ENCODE measurements at places on chromosomes 6 and 20.
A peak's percentile ranks its signal among the peaks of the same experiment; 100 is the strongest.

DNA sequence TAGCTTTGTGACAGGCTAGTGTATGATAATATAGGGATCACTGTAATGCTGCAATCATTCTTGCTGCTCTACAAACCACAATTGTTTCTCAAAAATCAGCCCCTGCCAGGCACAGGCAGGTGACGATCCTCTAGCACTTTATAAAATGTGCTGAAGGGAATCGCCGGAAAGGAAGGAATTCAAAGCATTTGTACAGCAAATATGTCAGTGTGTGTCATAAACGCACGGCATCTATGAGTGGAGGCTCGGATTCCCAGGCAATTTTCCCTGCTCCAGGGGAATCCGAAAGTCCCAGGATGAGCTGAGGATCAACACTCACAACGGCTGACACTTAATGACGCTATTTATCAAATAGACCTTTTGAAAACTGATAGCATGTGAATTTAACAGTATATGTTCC, 1.4 kb downstream of the PHACTR1 start:
- DNase-seq = no peak

GRCh38 chr20:56765172-56766073, 136.3 kb downstream of the TFAP2C start:
- no peak for DNase-seq

GRCh38 chr6:119280668-119281067, 68.9 kb downstream of the MAN1A1 start:
- DNase-seq = no peak

DNA sequence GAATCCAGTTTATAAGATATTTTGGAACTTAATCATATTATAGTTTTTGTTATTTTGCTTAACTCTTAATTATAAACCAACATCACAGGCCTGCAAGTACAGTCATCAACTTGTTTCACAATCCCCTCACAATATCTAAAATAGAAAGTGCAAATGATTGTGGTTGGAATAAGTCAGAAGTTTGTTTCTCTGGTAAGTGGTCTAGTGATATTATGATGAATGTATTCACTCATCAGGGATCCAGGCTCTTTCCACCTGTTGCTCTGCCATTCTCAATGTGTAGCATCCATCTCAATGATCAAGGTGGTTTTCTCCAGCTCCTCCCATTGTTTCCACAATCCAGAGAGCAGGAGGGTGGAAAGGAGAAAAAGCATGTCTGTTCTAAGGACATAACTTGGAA, 54.2 kb downstream of the OPN5 start:
- no peak for DNase-seq

DNA sequence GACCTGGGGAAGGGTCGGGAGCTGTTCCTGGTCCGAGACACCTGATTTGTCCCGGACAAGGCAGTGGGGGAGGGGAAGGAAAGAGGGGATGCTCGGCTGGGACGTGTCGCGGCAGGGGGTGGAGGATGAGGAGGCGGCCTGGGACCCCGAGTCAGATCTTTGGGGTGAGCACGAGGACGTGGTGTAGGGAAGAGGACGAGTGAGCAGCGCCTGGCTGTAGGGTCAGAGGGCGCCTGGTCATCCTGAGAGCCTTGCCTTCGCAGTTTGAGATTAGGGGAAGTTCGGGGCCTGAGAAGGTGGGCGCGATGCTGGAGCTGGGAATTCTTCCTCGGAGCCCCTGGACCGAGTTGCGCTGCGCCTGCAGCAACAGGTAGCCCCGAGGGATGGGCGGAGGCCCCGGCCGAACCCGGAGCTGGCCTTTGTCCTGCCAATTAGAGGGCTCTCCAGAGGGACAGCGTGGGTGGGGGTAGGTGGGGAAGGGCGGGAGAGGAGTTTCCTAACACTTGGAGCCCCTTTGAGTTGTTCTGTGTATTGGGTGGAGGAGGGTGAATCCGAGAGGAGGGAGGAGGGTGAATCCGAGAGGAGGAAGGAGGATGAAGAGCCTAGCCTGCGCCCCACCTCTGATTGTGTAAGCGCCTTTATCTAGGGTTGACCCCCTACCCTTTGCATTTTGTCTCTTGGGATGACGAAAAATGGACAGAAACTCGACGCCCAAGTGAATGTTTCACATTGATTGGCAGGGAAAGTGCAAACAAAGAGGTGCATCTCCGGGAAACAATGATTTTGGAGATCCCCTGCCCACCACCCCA, 72.0 kb downstream of the SOX4 start:
- DNase-seq = no peak

DNA sequence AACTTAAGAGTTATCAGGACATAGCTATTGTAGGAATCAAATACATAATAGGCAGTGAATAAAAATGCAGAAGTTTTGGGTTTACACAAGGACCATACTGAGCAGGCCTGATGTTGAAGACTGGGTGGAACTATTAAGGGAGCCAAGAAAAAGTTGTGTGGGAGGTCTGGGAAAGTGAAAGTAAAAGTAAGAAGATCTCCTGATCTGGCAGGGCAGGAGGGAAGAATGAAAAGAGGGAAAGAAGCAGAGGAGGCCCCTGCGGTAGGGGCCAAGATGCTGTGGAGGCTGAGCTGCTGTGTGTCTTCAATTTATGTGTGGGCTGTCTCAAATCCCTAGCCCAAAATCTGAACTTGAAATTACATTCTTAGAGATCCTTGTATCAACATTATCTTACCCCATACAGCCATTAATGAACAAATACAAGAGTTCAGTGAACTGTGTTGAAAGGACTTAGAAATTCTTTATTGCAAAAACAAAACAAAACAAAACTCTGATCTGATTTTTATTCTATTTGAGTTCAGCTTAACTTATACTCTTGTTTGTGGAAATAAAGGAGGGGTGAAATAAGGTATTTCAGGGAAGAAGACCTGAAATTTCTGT, 1183.8 kb downstream of the HACE1 start:
- no peak for DNase-seq

GRCh38 chr6:161136655-161137054, 137.2 kb downstream of the AGPAT4 start:
- DNase-seq = no peak

DNA sequence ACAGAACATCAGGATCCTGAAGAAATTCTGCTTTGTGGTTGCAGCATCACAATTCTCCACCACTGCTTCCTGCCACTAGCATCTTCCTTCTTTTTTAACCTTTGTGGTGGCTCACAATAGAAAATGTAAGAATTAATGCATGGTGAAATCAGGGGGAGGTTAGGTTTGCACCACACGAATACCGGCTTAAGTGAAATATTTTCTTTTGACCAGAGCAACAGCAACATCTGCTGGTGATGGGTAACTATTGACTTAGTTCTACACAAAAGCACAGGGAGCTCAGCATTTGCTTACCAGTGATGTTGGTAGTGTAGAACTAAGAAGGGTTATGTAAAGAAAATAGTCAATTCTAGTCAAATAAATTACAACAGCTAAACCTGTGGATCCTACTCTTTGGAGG, 280.5 kb downstream of the SYNE1 start:
- DNase-seq = no peak

DNA sequence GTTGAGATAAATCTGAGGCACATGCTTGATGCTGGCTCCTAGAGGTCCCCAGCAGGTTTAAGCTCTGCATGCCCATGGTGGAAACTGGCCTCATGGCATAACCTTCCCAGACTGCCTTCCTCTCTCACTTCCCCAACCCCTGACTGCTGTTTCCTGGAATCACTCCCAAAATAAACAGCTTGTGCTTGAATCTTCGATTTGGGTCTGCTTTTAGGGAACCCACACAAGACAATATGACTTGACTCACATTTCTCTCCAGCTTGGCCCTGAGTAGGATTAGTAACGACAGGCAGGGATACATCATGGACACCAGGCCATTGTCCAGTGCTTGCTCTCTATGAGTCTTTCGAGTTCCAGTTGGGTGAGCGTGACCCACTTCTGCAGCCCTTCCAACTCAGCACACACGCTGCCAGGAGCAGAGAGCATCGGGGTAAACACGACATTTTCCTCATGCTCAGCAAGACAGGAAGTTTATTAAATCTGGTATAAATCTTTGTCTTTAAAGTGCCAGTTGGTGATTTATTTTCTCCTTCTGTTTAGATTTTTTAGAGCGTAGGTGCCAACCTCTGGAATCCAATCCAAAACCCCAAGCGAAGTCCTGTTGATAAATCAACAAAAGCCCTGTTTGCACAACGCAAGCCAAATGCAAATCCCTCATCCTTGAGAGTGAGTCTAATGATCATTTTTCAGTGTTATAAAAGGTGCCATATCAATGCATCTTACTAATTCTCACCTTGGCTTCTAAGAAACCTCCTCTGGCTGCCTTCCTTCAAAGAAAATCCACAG, 135.0 kb downstream of the FOXA2 start:
- no peak for DNase-seq

GRCh38 chr6:170441316-170441715, 111.8 kb downstream of the PSMB1 start:
- no peak for DNase-seq

- no peak for DNase-seq
These were observed 53.7 kb downstream of the RPS12 start for GRCh38 chr6:132868057-132868456.

GRCh38 chr6:113654396-113654795, 202.7 kb upstream of the MARCKS start:
- no peak for DNase-seq

GRCh38 chr6:34536251-34536958, 19.7 kb downstream of the SPDEF start:
- no peak for DNase-seq

DNA sequence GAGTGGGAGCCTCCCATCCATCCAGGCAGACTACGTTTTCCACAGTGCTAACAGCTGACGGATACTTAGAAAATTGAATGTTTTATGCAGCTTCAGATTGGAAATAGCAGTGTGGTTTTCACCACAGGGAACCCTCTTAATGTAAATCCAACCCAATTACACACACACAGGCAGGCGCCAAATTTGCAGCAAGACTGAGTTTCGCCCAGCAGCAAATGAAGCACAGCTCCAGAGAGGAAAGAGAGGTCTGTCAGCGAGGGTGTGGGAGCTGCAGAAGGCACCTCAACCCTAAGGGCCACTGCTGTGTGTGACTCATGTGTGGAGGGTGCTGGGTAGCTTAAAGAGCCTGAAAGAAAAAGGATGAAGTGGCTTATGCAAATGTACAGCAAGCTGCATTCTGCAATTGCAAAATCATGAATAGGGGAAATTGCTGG, 365.7 kb downstream of the MAFB start:
- no peak for DNase-seq

- DNase-seq = peak; percentile 9
These were observed 38.4 kb upstream of the ARHGAP18 start for GRCh38 chr6:129748212-129748900.

DNA sequence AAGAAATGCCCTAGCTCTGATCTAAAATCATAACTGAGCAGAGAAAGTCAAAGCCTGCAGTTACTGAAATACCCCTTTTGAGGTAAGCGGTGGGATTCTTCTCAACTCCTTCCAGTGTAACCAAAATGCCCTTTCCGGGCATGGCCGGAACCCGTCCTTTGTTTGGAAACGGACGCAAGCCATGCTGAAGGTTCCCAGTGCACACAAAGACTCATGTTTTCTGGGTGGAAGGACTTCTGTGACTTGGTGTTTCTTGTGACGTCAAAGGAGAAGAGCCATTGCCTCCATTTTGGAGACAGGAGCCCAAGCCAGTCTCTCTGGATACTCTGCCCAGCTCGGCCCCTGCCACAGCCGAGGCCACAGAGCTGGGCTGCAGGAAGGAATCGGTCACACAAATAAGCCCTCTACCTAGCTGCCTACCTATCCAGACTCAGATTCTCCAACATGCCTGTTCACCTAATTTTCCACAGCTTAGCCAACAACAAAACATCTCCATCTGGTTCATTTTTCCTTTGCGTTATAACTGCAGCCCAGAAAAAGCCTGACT, 182.8 kb downstream of the TBXT start:
- DNase-seq = no peak

- no peak for DNase-seq
These were observed 17.4 kb downstream of the HFE start for GRCh38 chr6:26104457-26105108.

DNA sequence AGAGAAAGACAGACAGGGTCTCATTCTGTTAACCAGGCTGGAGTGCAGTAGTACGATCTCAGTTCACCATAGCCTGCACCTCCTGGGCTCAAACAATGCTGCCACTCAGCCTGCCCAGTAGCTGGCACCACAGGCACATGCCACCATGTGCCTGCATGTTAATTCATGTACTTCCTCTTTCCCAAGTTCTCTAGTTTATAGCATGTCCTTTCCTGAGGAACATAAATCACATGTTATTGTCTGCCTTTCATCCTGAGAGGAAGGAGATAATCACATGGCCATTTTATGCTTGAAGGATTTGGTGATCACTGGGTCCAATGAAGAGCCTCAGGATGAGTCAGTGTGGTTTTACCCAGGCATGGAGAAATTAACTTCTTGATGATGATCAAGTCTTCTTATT, 47.9 kb downstream of the COL11A2 start:
- no peak for DNase-seq

- no peak for DNase-seq
These were observed 76.6 kb upstream of the PRND start for GRCh38 chr20:4645109-4645508.

DNA sequence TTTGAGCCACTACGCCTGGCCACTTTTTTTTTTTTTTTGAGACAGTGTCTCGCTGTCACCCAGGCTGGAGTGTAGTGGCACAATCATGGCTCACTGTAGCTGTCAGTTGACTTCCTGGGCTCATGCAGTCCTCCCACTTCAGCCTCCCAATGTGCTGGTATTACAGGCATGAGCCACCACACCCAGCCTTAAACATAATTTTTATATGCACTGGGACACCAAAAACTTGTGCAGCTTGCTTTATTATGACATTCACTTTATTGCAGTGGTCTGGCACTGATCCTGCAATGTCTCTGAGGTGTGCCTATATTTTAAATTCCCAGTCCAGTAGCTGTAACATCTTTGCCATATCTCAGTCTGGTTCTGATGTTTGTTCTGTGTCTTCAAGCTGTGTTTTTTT, 34.7 kb downstream of the KAT14 start:
- no peak for DNase-seq

GRCh38 chr6:162963861-162964260, 236.1 kb downstream of the PACRG start:
- DNase-seq = no peak

DNA sequence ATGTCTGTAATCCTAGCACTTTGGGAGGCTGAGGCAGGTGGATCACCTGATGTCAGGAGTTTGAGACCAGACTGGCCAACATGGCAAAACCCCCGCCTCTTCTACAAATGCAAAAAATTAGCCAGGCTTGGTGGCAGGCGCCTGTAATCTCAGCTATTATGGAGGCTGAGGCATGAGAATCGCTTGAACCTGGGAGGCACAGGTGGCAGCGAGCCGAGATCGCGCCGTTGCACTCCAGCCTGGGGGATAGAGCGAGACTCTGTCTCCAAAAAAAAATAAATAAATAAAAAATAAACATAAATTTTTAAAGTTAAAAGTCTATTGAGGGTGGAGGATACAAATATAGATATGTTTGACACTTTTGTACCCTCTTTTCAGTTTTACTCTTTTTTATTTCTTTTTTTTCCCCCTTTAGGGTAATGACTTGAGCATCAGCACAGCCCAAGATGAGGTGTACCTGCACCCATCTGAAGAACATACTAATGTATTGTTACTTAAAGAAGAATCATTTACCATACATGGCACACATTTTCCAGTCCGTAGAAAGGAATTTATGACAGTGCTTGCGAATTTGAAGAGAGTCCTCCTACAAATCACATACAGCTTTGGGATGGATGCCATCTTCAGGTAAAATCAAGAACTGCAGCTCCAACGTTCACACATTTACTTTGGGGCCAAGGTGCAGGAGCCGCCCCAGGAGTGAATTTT, 368.9 kb downstream of the LAMA2 start:
- no peak for DNase-seq

All from stimulated activated CD8-positive, alpha-beta memory T cell treated with anti-CD3 and anti-CD28 coated beads, Interleukin-2, amount 100 ng/mL, for 1 hour (primary cell).